Caudate nucleus (tissue), 63 donors: ENCODE measurements at places on chromosomes 16 and 17.

DNA sequence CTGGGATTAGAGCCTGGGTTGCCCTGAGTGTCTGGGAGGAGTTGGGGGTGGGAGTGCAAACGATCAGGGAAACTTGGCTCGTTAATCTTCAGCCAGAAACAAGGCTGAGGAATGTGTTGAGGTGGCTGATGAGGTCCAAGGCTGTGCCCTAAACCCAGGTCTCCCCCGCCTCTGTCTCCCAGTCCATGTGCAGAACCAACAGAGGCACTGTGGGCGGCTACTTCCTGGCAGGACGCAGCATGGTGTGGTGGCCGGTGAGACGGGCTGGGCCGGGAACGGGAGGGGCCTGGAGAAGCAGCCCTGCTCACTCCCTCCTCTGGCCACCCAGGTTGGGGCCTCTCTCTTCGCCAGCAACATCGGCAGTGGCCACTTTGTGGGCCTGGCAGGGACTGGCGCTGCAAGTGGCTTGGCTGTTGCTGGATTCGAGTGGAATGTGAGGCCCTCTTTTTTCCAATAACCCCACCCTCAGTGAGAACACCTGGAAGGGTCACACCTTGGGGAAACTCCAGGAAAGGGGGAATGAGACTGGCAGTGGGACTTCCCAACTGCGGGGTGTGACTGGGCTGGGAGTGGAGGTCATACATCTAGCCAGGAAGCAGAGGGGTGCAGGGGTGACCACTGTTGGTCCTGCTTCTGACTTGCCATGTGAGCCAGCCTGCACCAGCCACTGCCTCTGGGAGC lies 1.7 kb downstream of the SLC5A2 start:
- DNase-seq = no peak

DNA sequence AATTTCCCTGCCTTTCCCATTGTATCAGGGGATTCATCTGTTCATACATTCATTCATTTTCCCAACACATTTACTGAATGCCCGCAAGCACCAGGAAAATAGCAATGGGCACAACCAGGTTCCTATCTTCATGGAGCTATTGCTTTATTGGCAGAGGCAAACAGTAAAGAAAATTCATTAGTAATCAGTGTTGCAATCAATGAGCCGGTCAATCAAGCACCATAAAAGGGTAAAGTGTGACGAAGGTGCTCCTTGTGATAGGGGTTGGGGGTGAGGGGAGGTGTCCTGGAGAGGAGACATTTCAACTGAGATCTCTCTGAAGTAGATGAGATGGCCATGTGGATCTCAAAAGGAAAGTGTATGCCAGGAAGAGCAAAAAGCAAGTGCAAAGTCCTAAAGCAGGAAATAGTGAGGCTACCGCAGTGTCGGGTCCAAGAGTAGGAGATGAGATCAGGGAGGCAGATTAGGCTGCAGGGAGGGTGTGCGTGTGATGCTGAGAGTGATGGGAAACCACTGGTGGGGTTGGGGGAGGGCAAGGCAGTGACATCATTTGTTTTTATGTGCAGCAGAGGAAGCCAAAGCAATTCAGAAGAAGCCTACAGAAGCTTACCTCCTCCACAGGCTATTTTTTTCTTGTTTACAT lies 28.4 kb downstream of the CDH13 start:
- no peak for DNase-seq

- DNase-seq = no peak
Observed at GRCh38 chr17:66449418-66449977, 147.1 kb downstream of the PRKCA start.

DNA sequence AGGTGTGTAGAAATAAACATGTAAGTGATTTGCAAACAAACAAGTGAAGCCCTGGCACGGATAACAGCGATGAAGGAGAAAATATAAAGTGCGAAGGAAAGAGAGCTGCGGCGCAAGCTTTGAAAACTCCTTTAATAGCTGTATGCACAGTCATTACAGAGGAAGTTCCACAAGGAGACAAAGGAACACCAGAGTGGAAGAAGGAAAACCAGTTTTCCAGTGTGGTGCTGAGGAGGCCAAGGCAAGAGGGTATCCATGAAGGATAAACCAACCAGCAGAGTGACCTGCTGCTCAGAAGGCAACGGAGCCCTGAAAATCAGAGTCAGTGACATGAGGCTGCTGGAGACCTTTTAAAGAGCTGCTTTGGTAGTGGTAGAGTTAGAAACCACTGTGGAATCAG lies 24.4 kb downstream of the METTL16 start:
- no peak for DNase-seq

DNA sequence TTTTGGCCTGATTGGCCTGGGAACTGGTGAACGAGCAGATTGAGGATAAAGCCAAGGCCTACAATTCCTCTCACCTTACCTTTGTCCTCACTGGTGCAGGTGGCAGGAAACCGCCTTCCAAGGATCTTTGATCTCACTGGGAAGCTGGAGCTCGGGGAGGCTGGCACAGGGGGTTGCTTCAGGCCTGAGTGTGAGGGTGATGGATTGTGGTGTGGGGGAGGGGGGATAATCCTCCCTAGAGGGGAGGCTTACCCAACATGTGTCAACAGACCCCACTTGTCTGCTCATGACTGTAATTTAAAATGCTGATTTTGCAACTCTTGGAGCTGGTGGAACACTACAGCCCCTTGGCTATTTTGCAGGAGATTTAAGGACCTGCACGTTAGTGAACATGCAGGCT lies 4.5 kb upstream of the RMI2 start:
- no peak for DNase-seq

GRCh38 chr17:75074532-75074931 lies 13.2 kb upstream of the SLC16A5 start:
- DNase-seq = no peak

DNA sequence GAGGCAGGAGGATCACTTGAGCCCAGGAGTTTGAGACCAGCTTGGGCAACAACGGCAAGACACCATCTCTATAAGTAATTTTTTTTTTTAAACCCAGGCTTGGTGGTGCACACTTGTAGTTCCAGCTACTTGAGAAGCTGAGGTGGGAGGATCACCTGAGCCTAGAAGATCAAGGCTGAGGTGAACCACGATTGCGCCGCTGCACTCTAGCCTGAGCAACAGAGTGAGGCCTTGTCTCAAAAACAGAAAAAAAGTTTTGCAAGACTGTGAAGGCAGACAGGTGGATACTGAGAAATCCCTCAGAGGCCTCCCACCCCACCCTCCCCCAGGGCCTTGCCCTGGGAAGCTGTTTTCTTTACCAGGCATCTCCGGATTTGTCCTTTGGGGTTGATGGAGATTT lies 125.4 kb downstream of the MGAT5B start:
- DNase-seq = no peak

DNA sequence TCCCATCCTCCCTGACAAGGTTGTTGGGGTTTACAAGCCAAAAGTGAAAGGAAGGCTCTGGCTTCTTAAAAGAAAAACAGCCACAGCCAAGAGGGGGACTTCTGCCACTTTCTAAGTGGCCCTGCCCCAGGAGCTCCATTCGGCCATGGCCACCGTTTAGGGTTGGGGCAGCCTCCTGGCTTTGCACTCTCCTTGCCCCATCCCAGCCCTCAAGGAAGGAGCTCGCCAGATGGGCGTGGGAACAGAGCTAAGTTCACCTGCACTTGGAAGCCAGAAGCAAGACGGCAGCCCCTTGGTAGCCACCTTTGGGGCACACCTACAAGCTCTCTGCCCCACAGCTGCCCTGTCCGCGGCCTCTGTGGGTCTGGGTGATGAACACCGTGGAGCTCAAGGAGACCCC lies 122.4 kb upstream of the CDC42EP4 start:
- no peak for DNase-seq

- DNase-seq = no peak
Observed at GRCh38 chr16:3494386-3494973, 809 bp downstream of the C16orf90 start.

GRCh38 chr16:920717-921116 lies 50.1 kb downstream of the LMF1 start:
- DNase-seq = peak; percentile 15

DNA sequence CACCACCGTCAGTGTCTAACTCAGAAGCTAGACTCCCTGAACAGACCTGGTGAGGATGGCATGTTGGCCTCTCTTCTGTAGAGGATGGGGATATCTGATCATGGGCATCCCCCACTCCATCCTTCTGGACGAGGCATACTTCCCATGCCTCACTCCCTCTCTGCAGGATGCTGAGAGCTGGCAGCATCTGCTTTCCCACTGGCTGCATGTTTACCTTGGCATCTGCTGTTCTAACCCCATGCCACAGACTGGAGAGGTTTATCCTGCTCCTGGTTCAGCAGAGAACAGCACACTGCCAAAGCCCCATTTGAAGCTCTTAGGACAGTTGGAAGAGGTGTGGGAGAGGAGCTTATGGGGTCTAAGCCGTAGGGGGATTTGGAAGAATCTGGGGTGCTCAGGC lies 46.0 kb downstream of the YPEL2 start:
- no peak for DNase-seq

GRCh38 chr16:51557670-51558069 lies 406.6 kb upstream of the SALL1 start:
- DNase-seq = no peak

GRCh38 chr16:19365486-19365885 lies 52.2 kb upstream of the TMC5 start:
- DNase-seq = no peak

DNA sequence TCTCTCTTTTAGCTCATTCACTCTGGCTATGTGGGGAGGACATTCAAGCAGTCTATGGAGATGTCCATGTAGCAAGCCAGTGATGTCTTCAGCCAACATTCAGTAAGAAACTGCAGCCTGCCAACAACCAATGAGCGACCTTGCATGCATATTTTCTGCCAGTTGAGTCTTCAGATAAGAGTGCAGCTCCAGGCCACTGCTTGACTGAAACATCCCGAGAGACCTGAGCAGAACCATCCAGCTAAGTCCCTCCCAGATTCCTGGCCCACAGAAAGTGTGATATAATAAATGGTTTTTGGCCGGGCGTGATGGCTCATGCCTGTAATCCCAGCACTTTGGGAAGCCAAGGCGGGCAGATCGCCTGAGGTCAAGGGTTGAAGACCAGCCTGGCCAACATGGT lies 10.5 kb upstream of the C17orf58 start:
- no peak for DNase-seq

GRCh38 chr16:82603784-82604411 lies 22.9 kb upstream of the CDH13 start:
- DNase-seq = no peak

GRCh38 chr17:58305626-58306025 lies 23.0 kb downstream of the TSPOAP1 start:
- no peak for DNase-seq

GRCh38 chr17:59565959-59566324 lies 532 bp downstream of the DHX40 start:
- DNase-seq = peak; percentile 29

DNA sequence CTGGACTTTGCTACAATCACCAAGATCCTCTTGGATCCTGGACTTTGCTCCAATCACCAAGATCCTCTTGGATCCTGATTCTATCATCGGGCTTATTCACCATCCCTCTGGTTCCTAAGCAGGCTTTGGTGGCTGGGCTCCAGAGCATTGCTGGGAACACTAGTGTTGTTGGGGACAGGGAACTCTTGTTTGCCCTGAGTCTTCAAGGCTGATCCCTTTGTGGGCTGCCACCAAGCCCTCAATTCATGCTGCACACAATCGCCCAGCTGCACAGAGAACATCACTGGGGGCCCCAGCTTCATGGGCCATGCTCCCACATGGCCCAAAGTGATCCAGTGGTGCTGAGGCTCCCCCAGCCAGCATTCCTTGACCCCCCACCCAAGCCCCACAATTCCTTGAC lies 88.3 kb downstream of the TMEM132E start:
- DNase-seq = no peak

DNA sequence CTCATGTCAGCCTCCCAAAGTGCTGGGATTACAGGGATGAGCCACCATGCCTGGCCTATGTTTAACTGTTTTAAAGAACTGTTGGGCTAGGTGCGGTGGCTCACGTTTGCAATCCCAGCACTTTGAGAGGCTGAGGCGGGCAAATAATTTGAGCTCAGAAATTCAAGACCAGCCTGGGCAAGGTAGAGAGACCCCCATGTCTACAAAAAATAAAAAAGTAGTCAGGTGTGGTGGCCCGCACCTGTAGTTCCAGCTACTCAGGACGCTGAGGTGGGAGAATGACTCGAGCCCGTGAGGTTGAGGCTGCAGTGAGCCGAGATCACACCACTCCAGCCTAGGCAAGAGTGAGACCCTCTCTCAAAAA lies 1.9 kb upstream of the ITGAL start:
- DNase-seq = no peak

DNA sequence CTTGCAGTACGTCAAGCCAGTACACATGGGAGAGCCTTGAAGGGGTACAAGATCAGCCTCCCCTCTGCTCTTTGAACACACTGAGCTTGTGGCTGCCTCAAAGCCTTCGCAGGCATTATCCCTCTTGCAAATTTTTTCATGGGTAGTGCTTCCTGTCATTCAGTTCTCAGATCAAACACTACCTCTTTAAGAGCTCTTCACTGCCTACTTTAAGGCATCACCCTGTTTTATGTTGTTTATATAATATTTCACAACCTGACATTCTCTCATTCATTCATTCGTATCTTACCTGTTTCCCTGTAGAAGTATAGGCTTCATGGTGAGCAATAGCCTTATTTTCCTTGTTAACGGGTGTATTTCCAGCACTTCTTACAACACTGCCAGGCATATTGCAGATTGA lies 269.1 kb downstream of the CDH13 start:
- no peak for DNase-seq

DNA sequence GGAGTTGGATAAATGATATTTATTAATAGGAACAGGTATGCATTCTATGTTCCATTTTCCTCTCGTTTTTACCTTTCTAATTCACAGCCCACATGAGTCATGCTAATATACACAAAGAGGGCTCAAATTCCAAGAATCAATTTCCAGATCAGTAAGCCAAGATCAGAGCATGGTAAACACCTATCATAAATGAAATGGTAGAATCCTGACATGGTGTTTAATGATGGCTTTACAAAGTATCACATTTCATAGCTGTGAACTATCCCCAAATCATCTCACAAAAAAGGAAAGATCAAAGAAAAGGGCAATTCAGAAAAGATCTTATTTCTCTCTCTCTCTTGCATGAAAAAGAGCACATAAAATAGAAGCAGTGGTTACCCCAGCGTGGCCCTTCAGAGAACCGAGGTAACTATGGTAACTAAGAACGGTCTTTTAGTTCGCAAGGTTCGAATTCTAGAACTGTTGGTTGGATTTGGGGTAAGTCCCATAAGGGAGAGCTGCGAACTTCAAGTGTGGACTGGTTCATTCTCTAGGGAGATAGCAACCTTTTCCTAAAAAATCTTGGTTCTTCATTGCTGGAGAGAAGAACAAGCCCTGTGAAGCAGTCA lies 73.0 kb downstream of the MARCHF10 start:
- DNase-seq = no peak

GRCh38 chr16:85157813-85158742 lies 45.8 kb upstream of the CIBAR2 start:
- no peak for DNase-seq

GRCh38 chr17:73549841-73550430 lies 94.3 kb downstream of the SDK2 start:
- no peak for DNase-seq

- DNase-seq = no peak
Observed at GRCh38 chr17:58626905-58627304, 64.9 kb downstream of the TEX14 start.

- no peak for DNase-seq
Observed at GRCh38 chr17:20206068-20206467, 196.9 kb downstream of the SPECC1 start.

GRCh38 chr16:81918927-81919326 lies 92.3 kb downstream of the SDR42E1 start:
- no peak for DNase-seq

- no peak for DNase-seq
Observed at GRCh38 chr16:67446968-67447507, 16.1 kb downstream of the HSD11B2 start.

GRCh38 chr17:62892870-62893338 lies 73.1 kb upstream of the TANC2 start:
- no peak for DNase-seq
